Parietal lobe (tissue), 2 donors: ENCODE measurements at places on chromosomes 3 and 15. TPM values are rescaled to one million over a fixed set of nuclear protein-coding genes. Genes with fewer than 3 reads are reported as not detected.

Gene MAP6D1
- 5.6 TPM for total RNA-seq

Gene TMC3
- total RNA-seq, result 0.31 TPM

Gene KLHL40
- total RNA-seq, result not detected

Gene RCN2
- 72.0 TPM for total RNA-seq

Gene NMB
- 2.2 TPM for total RNA-seq

Gene ATP13A5
- total RNA-seq, result 0.63 TPM

Gene AHSG
- total RNA-seq, result 0.63 TPM

Gene PLA2G4F
- total RNA-seq, result not detected

Gene SECISBP2L
- 125 TPM for total RNA-seq
